Colonic mucosa (tissue), 4 donors: ENCODE measurements at places on chromosomes 6 and 20. TPM values are rescaled to one million over a fixed set of nuclear protein-coding genes. Genes with fewer than 3 reads are reported as not detected.

GRCh38 chr6:35569011-35569461 lies 56.3 kb upstream of the TULP1 start:
- peak; percentile 39 for DNase-seq

DNA sequence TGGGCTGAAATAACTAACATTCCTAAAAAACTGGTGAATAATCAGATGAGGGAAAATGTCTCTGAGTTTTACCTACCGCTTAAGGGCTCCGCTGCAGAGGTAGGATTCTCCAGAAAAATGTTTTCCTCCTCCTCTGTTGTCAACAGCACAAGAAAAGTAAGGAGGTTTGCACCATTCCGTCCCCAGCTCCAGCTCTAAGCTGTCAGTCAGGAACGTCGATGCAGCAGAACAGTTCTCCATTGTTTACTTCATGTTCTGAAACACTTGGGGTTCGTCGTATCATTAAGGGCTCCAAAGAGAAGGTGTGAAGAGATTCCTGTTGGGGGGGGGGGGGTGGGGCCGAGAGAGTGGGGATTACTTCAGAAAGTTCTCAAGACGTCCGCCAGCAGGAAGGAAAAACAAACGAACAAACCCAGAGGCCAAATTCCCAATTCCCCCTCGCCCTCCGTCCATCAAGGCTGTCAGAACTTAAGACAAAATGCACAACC lies 734 bp downstream of the MMS22L start:
- peak; percentile 27 for DNase-seq

GRCh38 chr6:8017276-8017701 lies 46.9 kb downstream of the BLOC1S5 start:
- no peak for DNase-seq

DNA sequence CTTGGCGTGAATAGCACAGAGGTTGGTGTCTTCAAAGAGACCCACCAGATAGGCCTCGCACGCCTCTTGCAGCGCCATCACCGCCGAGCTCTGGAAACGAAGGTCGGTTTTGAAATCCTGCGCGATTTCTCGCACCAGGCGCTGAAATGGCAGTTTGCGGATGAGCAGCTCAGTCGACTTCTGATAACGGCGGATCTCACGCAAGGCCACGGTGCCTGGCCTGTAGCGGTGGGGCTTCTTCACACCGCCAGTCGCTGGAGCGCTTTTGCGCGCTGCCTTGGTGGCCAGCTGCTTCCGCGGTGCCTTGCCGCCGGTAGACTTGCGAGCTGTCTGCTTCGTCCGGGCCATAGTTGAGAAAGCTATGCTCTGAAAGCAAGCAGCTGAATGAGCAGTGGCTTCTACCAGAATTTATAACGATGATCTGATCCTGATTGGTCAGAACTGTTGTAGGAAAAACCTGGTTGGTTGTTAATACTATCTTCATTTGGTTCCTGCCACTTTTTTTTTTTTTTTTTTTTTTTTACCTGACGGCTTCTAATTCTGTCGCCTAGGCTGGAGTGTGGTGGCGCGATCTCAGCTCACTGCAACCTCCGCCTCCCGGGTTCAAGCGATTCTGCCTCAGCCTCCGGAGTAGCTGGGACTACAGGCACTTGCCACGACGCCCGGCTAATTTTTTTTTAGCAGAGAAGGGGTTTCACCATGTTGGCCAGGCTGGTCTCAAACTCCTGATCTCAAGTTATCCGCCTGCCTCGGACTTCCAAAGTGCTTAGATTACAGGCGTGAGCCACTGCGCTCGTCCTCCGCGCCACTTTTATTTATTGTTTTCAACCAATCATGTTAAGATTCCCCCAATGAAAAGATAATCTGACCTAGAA lies 21.5 kb downstream of the OR2B2 start:
- DNase-seq = peak; percentile 87

- no peak for DNase-seq
Observed at GRCh38 chr20:34023937-34024722, 30.4 kb downstream of the RALY start.

GRCh38 chr6:83057705-83058321 lies 7.8 kb downstream of the UBE3D start:
- peak; percentile 38 for DNase-seq

GRCh38 chr6:121223930-121224329 lies 110.3 kb downstream of the TBC1D32 start:
- no peak for DNase-seq

- no peak for DNase-seq
Observed at GRCh38 chr6:138959521-138959920, 28.5 kb downstream of the REPS1 start.

DNA sequence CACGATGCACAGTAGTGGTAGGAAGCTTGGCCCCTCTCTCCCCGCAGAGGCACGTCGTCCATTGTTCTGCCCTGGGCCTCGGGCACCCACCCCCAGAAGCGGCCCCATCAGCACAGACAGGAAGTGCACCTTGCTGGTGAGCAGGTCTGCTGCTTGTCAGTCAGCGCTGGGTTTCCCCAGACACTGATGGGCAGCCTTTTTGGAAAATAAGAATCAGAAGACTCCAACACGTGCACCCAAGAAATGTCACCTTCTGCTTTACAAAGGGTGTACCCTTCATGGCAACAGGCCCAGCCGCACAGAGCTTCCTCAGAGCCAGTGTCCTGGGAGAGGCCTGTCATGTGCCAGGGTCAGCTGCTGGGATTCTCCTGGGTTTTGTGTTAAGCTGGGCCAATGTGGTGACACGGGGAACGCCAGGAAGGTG lies 34.7 kb upstream of the IRF4 start:
- DNase-seq = no peak

DNA sequence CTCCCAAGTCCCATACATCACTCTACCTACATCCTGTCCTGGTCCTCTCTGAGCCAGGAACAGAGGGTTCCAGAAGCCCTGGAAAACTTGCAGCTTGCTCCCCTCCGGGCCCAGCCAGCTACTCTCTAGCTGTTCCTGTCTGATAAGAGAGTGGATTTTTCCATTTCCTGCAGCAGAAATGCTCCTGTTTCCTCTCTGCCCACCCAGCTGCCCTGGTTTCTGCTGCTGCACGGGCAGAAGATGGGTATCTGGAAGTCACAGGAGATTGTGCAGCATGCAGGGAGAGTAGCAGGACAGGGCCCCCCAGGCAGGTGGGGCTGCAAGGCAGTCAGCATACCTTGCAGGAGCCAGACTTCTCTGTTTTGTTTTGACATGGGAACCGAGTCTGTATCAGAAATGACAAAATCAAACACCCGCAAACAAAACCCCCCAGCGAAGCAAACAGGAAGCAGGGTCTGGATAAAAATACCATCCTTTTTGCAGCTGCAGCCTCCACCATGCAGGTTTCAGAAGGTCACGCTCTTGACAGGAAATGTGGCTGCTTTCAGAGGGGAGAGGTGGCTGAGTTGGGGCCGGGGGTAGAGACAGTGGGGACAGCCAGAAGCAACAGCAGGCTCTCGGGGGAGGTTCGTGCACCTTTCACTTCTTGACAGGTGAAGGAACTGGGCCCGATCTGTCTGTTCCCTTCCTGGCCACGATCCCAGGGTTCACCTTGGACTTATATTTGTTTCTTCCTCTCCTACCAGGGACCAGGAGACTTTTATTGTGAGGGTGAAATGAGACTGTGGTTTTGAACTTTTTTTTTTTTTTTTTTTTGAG lies 50.8 kb upstream of the FAM83D start:
- peak; percentile 41 for DNase-seq

DNA sequence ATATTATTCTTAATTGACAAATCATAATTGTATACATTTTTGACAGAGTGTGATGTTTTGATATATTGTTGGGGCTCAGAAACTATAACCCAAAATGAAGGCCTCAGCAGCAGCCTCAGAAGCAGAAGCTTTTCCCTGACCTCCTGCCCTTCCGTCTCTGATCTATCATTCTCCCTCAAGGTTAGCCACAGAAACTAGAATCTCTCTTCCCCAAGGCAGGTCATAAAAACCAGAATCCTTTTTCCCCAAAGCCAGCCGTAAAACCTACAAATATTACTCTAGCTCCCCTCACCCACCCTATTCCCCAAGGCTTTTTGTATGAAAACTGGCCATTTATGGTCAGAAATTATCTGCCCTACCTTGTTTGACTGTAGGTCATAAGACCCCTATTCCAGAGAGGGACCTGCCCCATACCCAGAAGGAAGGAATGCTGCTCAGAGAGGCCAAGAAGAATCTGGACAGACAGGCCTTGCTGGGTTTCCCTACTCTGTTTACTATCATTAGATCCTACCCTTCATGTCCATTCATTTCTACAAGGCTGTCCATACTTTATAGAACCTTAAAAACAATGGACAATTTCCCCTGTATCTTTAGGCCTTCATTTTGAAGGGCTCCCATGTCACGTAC lies 14.5 kb downstream of the OR2B2 start:
- DNase-seq = no peak

DNA sequence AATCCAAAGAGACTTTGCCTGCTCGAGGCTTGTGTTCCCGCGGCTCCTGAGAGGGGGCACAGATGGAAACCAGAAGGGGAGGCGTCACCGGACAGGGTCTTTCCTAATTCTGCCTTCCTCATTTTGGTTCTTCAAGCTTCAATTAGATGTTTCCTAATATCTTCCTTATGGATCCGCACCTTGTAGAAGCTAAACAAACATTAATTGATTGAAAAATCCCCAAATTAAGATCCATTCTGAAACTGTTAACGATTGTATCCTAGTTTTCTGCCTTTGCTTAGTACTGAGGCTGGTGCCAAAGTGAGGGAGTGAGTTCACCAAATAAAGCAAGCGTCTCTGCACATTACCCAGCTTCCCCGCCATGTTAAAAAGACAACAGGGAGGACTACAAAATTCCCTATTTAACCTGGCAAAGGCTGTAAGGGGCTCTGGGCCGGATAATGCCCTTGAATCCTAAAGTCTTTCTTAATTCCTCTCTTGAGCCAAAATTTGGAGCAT lies 123.2 kb downstream of the GPX5 start:
- DNase-seq = no peak

GRCh38 chr6:6006006-6006427 lies 708 bp downstream of the NRN1 start:
- DNase-seq = no peak

DNA sequence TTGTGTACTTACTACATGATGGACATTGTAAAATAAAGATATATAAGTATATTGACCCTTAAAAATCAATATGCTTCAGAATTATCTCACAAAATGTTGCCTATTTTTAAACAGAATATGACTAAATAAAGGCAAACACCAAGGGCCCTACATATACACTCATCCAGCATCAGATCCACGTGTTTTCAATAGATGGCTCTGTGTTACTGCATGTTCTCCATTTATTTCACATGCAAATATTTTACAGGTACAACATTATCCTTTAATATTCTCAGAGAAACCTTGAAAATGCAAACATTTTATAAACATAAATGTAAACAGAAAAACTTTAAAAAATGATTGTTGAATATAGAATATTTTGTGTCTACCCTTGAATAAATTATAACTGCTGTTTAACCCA lies 2.9 kb upstream of the KHDRBS2 start:
- no peak for DNase-seq

GRCh38 chr6:116263353-116263752 lies 9.5 kb upstream of the TSPYL4 start:
- no peak for DNase-seq

DNA sequence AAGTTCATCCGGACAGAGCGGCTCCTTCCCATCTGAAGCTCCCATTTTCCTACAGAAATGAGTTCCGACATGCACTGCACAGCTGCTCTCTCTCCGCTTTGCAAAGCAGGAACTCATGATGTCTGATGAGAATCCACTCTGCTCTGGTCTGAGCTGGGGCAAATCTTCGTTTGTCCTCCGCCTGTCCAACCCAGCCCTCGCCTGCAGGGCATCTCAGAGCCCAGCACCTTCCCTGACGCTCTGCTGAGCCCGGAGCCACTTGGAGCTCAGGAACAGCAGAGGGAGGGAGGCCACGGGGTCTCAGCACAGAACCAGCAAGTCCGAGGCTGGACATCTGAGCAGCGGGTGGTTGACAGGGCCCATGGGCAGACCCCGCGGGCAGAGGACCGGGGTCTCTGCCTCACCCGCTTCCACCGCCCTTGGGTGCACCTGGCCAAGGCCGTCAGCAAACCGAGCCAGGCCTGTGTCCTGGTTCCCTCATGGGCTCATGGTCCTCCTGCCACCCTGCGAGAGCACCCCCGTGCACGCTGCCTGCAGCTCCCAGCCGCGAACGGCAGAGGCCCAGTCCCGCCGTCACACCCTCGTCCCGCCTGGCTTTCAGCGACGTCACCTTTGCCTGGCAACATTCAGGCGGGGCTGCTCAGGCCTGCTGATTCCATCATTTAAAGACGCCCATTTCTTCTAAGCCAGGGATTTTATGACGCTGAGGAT lies 78.5 kb upstream of the BHLHE23 start:
- no peak for DNase-seq

Gene MOG
- not detected for total RNA-seq

Gene HCK
- total RNA-seq = 6.6 TPM

Gene TBPL1
- total RNA-seq = 29.0 TPM

Gene CASS4
- 0.17 TPM for total RNA-seq

Gene PLG
- total RNA-seq = 1.3 TPM

Gene FBXO5
- total RNA-seq = 7.4 TPM
